Germinal center (tissue), 1 donor: ENCODE measurements at places on chromosomes 11 and 22.

DNA sequence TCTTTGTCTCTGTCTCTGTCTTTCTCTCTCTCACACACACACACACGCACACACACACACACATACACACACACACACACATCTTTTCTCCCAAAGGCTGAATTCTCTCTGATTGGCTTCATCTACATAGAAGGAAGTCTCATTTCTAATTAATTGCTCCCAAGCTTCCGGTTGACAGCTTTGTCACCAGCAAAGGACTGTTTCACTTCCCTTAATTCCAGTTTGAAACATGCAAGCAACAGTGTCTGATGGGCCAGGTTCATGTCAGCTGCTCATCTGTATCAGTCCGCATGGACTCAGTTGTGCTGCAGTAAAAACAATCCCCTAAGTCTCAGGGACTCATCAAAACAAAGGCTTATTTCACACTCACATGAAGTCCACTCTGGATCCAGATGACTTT, 16.2 kb upstream of the PVALB start:
- DNase-seq = peak; percentile 30

DNA sequence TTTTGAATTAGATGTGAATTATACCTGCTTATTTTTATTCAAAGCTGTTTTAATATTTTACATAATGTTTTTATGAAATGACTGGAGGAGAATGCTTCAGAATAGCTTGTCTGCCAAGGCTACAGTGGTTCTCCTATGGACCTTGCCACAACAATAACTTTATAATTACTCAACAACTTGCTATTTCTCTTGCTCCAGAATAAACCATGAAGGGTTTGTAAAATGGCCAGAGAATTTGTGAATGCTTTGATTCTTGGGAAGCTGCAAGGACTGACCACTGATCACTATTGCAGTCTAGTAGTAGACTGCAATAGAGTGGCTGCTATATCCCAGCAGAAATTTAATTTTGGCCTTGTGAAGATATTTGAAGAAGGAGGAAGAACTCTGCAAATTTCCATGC, 199.7 kb downstream of the FAT3 start:
- no peak for DNase-seq

- no peak for DNase-seq
These were observed 4.4 kb downstream of the APOL3 start for GRCh38 chr22:36156119-36156514.

DNA sequence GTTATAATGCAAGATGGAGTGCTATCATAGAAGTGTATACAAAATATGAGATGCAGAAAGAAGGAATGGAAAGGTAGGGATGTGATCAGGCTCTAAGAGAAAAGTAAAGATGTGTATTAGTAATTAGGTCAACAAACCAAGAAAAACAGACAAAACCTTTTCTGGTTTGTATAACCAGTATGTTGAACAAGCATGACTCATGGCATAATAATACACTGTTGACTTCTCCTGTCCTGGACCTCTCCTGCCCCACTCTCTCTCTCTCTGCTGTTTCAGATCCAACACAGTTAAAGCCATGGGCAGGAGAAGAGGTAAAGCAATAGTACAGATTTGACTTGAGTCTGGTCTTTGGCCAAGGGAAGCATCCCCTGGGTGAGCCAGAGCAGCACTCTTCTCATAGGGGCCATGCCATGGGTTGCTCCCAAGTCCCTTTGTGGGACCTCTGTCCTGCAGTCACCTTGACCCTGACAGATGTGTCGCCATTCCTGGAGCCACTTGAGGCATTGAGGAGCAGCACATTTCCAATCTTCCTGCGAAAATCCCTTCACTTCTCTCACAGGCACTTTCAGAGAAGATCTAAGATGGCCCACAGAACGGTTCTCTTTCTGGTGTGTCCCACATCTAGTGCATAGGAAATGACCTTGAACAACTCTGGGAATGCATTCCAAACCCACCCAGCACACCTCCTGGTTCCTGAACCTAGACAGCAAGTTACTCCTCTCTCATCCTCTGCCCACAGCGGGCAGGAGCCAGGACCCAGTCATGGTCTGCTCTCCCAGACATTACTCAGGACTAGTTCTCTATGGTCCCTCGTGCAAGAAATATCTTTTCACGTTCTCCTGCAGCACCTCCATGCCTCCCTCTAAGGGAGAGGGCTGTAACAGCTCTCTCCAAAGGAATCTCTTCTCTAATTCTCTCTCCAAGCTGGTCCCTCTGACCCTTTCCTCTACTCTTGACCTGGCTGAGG, 58.2 kb upstream of the PRSS23 start:
- no peak for DNase-seq

- DNase-seq = peak; percentile 38
These were observed 789 bp downstream of the SIK2 start for GRCh38 chr11:111602865-111603610.

DNA sequence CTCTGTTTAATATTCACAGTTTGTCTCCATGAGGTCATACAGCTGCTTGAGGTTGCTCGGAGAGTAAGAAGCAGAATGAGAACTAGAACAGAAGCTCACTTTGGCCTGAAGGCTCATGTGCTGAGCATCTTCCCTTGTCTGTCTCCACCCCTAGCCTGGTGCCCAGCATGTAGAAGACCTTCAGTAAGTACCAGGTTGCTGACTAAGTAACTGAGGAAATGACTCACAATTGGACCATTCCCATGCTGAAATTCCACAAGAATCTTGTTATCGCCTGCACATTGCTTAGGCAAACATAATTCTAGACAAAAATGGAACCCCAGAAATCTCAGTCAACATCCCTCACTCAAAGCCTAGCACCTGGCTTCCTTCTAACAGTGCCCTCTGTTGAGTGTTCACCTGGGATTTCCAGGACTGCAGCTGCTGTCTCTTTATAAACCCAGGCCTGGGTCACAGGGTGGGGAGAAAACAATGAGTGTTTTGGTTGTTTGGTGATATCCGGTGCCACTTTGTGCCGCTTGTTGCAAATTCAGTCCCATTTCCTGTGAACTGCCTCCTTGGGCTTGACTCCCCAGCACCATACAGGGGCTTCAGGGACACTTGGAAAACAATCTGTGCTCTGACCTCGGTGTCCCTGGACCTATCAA, 406.8 kb downstream of the ETS1 start:
- no peak for DNase-seq

DNA sequence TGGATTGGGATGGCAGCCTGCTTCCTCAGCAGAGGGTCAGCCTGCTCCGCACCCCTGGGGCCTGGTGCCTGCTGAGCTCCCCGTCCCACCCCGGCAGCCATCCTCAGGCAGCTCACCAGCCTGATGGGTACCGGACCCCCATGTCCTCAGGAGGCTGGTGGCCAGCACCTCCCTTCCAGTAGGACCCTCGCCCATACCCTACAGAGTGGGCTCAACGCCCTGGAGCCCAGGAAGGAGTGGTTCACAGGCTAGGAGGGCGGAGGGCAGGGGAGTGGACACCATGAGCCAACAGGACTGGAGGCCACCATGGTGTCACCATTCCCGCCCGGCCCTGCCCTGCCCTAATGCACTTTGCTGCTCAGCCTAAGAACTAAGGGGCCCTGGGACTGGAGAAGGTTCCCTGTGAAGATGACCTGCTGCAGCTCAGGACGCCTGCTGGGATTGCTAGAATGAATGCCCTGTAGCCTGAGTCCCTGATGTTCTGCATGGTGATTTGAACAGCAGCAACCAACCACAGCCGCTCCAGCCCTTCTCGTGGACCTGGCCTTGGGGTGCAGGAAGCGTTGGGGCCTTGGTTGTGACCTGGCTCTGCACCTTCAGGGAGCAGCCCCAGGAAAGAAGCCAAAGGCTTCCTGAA, 1080.8 kb downstream of the BRD1 start:
- DNase-seq = no peak

DNA sequence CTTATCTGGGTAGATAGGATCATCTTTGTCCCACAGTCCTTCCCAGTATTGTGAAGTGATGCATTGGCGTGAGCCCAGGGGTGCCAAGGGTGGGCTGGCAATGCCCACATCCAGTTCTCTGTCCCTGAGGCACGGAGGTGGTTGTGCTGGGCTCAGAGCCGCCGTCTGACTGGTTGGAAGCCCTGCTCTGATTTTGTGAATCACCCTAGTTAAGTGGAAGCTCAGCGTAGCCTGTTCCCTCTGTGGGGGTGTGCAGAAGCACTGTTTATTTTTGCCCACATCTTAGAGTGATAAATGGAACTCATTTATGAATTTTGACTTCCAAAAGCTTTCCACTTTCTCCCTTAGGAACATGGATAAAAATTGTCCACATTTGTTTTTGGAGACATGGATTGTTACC, 13.6 kb downstream of the BCR start:
- DNase-seq = no peak

- DNase-seq = no peak
These were observed 7.3 kb upstream of the PES1 start for GRCh38 chr22:30598986-30599385.

DNA sequence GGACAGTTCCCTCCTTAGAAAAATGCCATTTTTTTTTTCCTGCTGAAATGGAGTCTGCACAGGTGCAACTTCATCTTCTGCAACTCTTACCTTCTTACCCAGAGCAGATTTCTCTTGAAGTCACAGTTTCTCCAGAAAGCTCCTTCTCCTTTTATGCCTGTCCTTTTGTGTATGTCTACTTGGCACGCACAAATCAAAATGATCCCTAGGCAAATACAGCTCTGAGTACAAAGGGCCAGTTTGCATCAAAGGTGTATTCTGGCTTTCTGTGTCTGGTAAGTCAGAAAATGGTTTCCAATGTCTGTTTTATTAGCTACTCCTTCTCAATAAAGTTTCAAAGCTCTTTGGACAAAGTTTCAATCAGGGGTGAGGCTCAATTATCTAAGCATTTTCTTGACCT, 2.5 kb downstream of the CLDN25 start:
- no peak for DNase-seq

DNA sequence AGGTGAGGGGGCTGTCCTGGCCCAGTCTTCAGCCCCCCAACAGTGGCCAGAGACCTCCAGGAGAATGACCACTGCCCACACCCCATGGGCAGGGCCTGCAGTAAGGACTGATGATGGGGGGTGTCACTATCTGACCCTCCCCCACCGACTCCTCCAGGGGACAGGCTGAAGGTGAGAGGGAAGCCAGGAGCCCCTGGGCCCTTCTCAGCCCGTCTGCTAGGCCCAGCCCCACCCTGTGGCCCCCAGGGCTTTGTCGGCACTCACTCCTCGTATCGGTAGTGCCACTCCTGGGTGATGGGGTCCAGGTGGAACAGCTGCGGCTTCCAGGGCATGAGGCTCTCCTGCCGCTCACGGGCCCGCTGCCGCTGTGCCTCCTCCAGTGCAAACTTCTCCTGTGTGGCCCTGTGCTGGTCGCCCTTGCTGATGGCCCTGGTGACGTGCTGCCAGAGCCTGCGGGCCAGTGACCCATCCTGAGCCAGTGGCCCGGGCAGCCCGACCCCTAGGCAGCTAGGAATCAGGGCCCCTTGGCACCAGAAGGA, 35.4 kb upstream of the CARS1 start:
- peak; percentile 3 for DNase-seq

DNA sequence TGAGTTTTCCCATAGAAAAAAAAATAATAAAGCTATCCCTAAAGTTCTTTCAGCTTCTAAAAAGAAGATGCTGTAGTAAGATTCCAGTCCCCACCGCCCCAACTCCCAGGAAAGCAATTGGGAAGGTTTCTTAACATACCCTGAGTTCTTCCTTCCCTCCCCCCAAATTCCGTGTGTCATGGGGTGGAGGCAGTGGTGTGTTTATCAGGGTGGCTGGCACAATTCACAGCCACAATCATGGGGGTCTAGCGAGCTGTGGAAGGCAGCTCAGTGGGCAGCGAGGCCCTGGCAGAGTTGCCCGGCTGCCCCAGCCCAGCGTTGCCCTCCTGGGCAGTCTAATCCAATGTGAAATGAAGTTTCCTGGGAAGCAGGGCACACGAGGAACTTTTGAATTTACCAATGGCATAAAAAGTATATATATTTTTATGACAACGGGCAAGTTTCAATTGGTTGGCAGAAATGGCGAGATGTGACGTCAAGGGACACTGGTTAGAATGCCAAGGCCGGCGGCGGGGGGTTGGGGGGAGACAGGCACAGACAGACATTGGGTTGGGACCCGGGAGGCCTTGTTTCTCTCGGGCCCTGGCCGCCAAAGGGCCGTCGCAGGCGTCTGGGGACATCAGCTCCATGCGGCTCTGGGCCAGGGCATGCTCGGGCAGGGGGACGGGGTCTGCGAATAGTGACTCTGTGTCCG, 80.7 kb upstream of the PPARA start:
- DNase-seq = no peak

DNA sequence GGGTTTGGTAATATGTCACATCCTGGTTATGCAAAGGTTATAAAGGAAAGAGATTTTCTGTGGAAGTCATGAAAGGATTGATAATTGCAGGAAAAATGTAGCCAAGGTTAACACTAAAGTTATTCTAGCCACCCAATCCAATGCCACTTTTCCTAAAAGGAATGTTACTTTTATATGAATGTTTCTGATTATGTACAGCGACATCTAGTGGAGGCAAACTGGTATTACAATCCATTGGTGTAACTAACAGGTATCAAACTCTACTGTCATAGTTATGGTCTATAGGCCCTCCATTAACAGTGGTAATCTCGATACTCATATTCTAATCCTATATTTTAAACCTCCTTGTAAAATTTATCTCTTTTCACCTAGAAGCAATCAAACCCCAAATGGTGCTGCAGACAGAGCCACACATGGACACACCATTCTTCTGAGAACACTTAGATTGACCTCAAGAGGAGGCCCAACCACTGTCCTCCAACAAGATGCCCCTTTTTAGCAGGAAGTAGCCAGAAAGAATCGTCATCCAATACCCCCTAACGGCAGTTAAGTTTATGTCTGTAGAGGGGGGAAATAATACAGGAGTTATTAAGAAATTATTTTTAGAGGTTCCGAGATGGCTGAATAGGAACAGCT, 74.9 kb upstream of the RAG2 start:
- peak; percentile 6 for DNase-seq

DNA sequence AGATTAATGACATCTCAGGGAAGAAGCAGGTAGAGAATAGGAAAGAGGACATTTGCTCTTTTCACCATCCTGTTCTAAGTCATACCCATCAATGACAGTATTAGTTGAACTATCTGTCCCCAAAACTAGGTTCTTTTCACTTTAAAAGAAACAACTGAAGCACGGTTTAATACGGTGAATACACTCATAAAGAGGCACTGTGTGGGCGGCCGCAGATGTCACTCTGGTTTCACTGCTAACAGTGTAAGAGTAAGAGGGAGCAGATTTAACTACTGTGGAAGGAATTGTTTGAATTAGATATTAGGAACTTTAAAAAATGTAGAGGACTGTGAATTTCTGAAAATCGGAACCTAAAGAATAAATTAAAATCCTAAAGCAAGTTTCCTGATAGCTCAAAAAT, 49.5 kb downstream of the VSIG10L2 start:
- no peak for DNase-seq

- no peak for DNase-seq
These were observed 24.3 kb downstream of the NEU3 start for GRCh38 chr11:75013051-75013450.
